ENCODE measurements at places on chromosomes 3 and 15.

- no peak for DNase-seq
These were observed 1.5 kb downstream of the ZIC1 start for GRCh38 chr3:147410526-147411237.

- no peak for DNase-seq
These were observed 108.9 kb downstream of the CCNL1 start for GRCh38 chr3:157051055-157051454.

- no peak for DNase-seq
These were observed 42.8 kb upstream of the IQSEC1 start for GRCh38 chr3:13115991-13116390.

GRCh38 chr3:20064796-20065564 is 24.7 kb downstream of the KAT2B start:
- no peak for DNase-seq

DNA sequence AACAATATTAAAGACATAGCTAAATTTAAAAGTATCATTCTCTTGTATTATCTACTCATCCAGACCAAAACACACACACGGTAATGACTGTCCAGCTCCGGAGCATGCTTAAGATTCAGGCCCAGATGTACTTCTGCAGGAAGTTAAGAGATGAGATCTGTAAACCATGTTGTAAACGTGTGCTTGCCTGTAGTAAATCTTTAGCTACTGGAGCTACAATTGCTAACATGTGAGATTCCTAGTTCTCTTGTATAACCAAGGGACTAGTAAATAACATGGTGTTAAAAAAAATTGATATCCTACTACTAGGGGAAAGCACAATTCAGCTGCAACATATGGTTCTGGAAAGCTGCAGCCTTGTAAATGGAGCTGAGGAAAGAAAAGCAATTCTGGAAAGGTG is 651.7 kb upstream of the CCDC54 start:
- DNase-seq: no peak

- DNase-seq: no peak
These were observed 38.4 kb upstream of the BFSP2 start for GRCh38 chr3:133361435-133361834.

DNA sequence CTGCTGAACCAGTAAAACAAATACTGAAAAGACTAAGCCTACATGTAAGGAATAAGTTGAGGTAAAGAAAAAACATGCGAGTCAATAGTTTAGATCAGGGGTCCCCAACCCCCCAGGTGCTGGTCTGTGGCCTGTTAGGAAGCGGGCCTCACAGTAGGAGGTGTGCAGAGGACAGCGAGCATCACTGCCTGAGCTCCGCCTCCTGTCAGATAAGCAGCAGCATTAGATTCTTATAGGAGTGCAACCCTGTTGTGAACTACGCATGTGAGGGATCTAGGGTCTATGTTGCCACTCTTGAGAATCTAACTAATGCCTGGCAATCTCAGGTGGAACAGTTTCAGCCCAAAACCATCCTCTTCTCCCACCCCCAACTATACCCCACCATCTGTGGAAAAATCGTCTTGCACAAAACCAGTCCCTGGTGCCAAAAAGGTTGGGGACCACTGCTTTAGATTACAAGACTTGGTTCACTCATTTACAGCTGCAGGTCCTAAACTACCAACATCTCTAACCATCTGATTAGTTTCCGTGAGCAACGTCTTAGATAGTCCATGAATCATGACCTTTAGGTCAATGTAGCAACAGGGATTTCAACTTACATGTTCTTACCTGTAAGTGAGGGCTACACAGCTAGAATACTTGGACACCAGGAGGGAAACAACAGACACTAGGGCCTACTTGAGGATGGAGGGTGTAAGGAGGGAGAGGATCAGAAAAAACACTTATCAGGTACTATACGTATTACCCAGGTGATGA is 66.7 kb downstream of the TRANK1 start:
- no peak for DNase-seq

- DNase-seq: no peak
These were observed 2.6 kb downstream of the TRIM71 start for GRCh38 chr3:32820430-32820829.

DNA sequence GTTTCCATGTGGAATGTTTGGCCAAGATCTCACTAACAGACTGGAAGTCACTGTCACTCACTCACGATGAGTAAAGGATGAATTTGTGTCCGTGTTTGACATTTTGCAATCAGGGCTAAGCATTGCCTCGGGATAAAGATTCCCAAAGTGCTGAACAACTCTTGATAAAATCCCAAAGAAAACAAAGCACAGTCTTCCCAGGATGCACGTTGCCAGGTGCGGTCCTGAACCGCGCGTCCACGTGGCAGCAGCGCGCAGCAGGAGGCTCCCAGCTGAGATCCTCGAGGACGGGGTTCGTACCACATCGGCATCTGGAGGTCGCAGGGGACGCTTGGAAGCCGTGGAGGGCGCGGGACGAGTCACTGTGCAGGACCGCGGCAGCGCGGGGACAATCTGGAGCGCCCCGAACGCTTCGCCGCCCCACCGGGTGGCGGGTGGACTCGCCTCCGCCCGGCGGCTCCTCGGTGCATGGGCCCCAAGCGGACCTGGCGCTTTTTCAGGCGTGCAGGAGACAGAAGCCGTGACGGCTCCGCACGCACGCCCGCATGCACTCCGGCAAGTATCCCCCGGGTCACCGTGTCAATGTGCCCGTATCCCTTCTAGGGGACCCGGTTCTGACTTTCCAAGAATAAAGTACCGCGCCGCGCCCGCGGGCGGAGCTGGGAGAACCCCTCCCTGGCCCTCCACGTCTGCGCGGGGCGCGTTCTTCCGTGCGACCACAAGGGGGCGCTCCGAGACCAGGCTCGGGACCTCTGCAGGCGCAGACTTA is 17.7 kb downstream of the CPN2 start:
- DNase-seq: peak; percentile 90

DNA sequence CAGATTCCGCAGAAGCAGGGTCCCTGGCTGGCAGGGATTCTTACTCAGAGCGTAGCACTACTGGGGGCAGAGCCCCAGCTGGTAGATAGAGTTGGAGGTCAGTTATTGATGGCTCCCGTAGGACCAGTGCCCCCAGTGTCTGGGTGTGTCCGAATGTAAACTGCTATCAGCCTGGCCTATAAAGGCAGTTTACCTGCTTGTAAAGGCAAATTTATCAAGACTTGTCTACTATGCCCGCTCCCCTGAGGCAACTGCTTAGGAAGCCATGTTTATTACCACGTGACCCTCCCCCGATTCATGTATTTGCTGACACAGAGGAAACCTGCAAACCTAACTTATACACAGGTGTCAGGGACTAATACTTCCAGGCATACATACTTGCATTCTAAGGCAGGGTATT is 607 bp upstream of the PPP1R14D start:
- no peak for DNase-seq

DNA sequence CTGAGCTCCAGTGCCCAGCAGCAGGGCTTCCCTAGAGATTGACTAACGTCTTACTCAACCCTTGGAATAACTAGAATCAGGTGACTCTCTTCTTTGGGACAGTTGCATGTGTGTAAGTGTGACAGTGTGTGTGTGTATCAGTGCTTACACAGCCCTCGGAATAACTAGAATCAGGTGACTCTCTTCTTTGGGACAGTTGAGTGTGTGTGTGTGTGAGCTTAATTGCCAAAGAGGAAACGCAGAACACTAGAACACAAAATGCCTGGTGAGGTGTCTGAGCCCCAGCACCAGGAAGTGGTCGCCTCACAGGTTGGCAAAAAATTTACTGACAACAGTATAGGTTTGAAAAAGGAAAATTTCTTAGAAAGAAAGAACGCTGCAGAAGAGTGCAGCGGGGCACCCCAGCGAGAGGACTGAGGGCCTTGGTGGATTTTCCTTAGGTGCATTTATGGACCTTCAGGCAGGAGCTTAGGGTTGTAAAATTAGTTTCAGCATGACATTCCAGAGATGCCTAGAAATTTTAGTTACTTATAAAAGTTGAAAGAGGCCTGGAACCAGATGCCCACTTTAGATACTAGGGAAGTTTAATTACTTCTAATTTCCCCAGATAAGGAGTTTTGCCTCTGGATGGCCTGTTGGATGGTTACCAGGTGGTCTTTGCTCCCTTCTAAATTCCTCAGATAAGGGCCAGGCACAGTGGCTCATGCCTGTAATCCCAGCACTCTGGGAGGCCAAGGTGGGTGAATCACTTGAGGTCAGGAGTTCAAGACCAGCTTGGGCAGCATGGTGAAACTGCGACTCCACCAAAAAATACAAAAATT is 3.7 kb upstream of the WDR82 start:
- no peak for DNase-seq

All from naive thymus-derived CD8-positive, alpha-beta T cell (primary cell).